ENCODE measurements at places on chromosomes 1 and 21.

DNA sequence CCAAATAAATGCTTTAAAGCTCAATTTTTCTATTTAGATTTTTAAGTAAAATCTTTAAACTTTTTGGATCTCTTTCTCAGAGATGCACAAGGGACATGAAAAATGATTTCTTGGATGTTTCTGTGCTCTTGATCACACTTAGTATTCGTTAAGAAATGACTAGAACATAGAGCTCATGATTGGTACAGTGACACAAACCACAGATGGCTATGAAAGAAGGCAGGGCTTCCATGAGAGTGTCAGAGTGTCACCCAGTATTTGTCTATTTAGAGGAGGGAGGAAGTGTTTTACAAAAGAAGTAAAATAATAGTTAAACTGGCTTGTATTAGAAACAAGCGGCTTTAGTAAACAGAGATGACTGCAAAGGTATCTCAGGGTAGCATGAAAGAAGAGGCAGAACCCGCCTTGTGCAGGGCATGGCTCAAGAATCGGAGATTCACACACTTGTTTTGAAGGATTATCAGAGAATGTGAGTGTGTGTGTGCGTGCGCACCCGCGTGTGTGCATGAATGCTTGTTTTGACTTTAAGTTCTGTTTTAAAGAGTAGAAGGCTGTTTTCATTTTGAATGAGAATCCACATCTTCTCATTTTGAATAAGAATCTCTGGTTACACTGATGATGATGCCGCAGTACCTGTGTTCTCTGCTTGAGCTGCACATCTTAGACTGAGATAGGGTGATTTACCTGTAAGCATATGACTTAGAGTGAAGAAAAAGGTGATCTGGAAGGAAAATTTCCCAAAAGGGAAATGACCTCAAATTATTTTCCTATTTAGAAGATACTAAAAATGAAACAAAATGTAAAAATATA is 82.1 kb downstream of the VPS26C start:
- no peak for DNase-seq

DNA sequence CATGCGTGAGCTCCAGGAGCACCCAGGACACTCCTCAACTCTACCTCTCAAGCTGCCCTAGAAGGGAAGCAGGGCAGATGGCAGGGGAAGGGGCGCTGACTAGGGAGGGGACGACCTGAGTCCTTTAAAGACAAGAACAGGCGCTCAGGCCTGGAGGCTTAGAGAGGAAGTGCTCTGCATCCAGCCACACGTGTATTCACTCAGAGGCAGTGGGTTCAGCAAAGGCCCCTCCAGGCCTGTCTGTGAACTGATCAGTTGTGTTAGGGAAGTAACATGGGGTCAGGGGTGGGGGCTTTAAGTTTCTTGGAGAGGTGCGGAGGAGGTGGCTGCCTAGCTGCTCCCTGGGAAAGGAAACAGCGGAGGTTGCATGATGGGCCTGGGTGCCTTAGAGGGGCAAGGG is 37.1 kb upstream of the ARF1 start:
- no peak for DNase-seq

- no peak for DNase-seq
Measured at GRCh38 chr21:42560517-42561179, 47.0 kb downstream of the SLC37A1 start.

DNA sequence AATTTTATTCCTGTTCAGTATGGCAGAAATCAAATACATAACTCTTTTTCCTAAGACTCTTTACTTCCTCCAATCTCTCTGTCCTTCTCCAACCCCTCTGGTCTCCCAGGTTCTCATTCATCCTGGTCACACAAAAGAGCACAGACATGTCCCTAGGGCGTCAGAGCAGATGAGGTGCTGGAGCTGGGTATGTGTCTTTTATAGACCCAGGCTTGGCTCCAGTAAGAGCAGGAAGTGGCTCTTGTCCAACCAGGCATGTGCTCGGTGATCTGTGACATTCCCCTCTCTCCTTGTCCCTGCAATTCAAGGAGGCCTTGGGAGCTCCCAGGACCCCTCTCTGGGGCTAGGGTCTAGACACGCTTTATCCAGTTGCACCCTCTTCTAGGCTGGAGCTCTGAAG is 18.0 kb upstream of the LCE2D start:
- no peak for DNase-seq

- no peak for DNase-seq
Measured at GRCh38 chr1:1677718-1678580, 14.6 kb downstream of the SLC35E2B start.

DNA sequence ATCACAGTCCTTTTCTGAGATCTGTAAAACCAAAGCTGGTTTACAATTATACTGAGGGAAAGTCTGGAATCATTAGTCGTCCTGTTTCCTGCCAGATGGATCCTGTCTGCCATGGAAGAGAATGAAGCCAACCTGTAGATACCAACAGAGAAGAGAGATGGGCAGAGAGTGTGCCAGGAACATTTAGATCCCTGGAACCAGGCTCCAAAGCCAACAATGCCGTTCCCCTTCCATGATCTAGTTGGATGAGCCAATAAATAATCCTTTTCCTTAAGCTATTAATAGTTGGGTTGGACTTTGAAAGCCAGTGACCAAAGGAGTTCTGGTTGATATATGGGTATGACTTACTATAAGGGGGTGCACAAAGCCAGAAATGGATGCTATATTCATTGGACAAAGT is 15.0 kb downstream of the CAPN8 start:
- no peak for DNase-seq
